ENCODE measurements at places on chromosomes 2 and 18.

- no peak for DNase-seq
These were observed 49.7 kb downstream of the PDCL3 start for GRCh38 chr2:100612388-100613000.

GRCh38 chr18:36312806-36313395 lies 15.4 kb downstream of the FHOD3 start:
- no peak for DNase-seq

DNA sequence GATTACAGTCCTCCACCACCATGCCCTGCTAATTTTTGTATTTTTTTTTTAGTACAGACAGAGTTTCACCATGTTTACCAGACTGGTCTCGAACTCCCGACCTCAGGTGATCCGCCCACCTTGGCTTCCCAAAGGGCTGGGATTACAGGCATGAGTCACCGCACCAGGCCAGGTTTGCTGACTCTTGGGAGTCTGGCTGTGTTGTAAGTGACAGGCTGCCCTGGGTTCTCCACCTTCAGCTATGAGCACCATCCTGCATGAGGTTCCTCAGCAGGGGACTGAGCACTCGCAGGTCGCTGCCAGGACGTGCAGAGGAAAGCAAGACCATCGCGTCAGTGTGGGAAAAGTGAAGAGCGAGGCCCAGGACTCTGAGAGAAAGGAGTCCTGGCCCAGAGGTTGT lies 112.6 kb upstream of the NDUFV2 start:
- DNase-seq: no peak

- no peak for DNase-seq
These were observed 137.0 kb upstream of the ATP5MC3 start for GRCh38 chr2:175318542-175318941.

- peak; percentile 44 for DNase-seq
These were observed 2.4 kb downstream of the FHL2 start for GRCh38 chr2:105396254-105397024.

GRCh38 chr18:70620837-70621612 lies 332.2 kb downstream of the SOCS6 start:
- DNase-seq: no peak

All from stimulated activated CD4-positive, alpha-beta T cell treated with anti-CD3 and anti-CD28 coated beads, Interleukin-1b, Interleukin-23, amount 100 ng/mL, for 24 hours (primary cell).